ENCODE measurements at places on chromosomes 1 and 21. TPM values are rescaled to one million over a fixed set of nuclear protein-coding genes. Genes with fewer than 3 reads are reported as not detected.

- no peak for DNase-seq
These were observed 15.1 kb downstream of the ZBTB8B start for GRCh38 chr1:32480003-32480402.

- no peak for DNase-seq
These were observed 17.3 kb downstream of the POFUT2 start for GRCh38 chr21:45270306-45270821.

DNA sequence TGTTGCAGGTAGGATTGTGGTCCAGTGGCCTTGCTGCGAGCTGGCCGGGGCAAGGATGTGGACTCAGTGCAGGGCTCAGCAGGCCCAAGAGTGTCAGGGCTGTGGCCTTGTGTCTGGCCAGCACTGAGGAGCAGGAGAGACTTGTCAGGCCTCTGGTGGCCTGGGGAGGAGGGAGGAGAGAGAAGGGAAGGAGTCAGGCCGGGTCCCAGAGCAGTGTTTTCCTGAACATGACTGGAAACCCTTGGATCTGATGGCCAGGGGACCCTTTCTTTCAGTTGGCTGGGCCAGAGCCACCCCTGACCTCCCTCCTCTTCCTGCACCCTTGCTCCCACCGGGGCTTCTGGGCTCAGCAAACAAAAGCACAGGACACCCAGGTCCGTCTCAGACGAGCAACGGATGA lies 5.1 kb downstream of the IBA57 start:
- DNase-seq, result no peak

- no peak for DNase-seq
These were observed 7.1 kb upstream of the UBXN10 start for GRCh38 chr1:20178634-20179370.

GRCh38 chr1:175742790-175743459 lies 470 bp downstream of the TNR start:
- peak; percentile 85 for DNase-seq

GRCh38 chr1:32963746-32964460 lies 706 bp downstream of the RNF19B start:
- DNase-seq, result no peak

DNA sequence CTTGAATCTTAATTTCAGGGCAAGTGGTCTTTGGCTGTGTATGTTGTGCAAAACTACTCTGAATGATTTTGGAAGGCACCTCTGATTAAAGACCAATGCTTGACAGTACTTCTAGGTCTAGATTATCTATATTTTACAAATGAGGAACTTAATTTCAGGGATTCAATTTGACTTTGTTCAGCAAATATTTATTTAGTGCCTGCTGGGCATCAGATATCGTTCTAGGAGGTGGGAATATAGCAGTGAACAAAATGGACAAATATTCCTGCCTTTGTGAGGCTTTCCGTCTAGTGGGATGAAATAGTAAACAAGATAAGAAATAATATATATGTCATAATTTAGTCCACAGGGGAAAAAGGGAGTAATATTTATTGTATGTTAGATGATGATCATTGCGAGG lies 4.7 kb downstream of the ZNF326 start:
- DNase-seq, result no peak

GRCh38 chr1:18512883-18513282 lies 32.2 kb downstream of the KLHDC7A start:
- no peak for DNase-seq

GRCh38 chr1:111565079-111565478 lies 54.5 kb upstream of the RAP1A start:
- DNase-seq, result no peak

DNA sequence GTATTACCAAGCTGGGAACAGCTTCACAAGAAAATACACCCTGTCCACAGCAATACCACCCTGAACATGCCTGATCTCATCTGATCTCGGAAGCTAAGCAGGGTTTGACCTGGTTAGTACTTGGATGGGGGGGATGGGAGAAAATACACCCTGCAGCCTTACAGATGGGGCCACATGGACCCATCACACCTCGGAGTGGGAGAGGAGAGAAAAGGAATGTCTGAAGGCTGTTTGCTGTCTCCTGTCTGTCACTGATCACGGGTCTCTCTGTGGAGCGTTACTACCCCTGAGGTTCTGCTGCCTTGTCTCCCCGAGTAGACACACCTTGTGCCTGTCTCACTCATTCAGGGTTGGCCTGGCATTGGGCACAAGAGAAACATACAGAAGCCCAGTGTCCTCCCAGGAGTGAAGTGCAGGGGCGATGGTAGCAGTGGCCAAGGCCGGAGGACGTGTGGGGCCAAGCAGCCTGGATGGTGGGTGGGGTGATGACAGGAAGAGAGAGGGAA lies 48.0 kb downstream of the TEX35 start:
- no peak for DNase-seq

- DNase-seq, result no peak
These were observed 8.7 kb upstream of the NRAS start for GRCh38 chr1:114725230-114725629.

GRCh38 chr1:38139738-38140487 lies 93.3 kb upstream of the POU3F1 start:
- DNase-seq, result no peak

DNA sequence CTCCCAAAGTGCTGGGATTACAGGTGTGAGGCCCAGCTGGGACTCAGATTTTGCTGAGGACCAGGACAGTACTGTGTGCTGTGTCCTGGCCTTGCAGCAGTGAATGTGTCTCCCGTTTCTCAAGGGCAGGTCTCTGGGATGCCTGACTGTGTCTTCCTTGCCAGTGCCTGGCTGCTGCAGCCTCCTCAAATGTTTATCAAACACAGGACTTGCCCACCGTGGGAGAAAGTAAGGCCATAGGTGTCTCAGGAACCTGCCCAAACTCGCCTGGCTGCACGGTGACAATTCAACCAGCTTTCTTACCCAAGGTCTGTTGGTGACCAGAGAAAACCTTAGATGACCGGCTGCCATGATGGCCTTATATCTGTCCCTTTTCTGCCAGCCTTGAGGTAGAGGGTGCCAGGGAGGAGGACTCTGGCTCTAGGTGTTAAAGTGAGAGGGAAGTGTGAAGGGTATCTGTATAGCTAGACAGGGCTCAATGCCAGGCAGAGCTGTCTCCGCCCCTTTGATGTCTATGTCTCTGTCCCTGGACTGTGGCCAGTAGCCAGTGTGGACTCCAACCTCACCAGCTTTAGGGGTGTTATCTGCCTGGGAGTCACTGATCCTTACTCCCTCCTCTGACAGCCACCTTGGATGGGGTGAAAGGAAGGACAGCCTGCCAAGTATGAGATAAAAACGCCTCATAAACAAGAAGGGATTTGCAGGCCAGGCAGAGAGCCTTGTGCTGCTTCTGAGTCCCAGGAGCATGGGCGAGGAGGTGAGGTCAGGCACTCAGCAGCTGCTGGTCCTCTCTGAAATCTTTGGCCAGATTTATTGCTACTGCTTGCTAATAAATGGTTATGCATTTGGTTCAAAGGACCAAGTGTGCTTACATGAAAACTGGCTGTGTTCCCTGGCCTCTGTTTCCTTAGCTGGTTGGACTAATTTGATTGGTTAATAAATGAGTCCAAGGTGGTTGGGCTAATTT lies 22.3 kb downstream of the IL6R start:
- DNase-seq, result no peak

DNA sequence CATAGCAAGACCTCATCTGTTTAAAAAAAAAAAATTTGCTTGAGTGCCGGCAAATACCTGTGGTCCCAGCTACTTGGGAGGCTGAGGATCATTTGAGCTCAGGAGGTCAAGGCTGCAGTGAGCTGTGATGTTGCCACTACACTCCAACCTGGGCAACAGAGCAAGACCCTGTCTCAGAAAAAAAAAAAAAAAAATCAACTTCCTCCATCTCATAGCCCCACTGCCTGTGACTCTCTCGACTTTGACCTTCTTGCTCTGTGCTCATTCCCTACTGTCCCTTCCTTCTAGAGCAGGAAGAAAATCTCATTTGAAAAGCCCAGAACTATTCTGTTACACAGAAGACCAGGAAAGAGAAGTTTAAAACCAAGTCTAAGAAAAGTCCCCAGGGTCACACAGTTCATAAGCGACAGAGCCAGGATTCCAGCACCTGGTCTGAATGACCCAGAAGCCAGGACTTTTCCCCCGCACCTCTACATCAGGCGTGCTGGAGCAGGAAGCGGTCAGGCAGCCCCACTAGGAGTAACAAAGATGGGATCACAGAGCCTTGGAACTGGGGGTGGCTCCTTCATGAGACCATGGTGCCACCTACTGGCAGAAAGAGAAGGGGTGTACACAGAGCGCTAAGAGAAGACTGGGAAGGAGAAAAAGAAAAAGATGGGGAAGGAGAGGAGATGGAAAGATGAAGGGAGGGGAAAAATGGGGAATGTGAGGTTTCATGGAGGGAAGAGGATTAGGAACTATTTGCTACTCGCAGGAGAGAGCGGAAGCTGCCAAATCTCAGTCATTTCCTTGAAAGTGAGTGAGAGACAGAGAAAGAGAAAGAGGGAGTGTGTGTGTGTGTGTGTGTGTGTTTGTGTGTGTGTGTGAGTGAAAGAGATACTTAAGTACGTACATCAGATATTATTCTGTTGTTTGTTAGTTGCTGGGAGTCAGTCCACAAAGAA lies 3.1 kb upstream of the P3R3URF start:
- DNase-seq, result peak; percentile 92

- no peak for DNase-seq
These were observed 49.4 kb downstream of the PTPRF start for GRCh38 chr1:43580039-43580438.

DNA sequence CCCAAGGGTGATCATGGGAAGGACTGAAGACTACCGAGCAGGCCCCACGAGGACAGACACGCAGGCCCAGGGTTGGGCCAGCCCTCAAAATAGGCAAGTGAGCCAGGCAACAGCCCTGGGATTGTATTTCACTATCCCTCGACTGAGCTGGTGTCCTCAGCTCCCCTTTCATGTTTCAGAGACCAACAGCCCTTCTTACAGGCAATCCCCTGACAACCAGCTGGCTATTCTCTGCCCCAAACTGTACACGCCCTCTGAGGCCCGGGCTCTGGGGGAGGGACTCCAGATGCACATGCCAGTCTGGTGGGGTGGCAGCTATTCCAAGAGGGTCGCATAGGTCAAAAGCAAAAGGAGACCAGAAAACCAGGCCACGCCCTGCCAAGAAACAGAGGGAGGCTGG lies 243.0 kb downstream of the TOMM20 start:
- DNase-seq, result no peak

- DNase-seq, result no peak
These were observed 89.4 kb downstream of the GRIK3 start for GRCh38 chr1:36944883-36945282.

DNA sequence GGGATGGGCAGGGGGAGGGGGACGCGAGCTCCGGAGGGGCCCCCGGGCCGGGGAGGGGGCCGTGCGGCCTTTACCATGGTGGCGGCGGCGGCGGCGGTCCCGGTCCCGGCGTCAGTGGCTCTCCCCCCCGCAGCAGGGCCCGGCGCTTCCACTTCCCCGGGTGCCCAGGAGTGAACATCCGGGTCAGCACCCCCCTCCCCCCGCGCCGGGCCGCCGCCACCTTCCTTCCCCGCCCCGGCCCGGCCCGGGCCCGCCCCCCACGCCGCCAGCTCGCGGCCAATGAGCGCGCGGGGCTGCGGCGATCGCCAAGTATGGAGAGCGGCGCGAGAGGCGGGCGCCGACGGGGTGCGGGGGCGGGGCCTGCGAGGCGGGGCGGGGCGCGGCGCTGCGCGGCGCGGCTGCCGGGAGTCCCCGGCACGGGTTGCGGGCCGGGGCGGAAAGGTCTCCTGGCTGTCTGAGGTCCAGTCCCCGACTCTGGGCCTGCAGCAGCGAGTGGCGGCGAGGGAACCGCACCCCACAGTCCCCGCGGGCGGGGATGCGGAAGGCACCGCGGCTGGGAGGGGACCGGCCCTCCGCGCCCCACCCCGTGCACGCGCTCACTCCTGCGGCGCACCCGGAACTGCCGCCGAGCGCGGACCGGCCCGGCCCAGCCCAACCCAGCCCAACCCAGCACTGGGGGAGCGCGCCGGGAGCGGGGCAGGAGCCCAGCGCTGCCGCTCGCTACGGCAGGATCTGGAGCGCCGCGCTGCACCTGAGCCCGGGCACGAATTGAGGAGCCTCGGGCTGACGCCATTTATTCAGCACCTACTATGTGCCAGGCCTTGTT lies at the start of gene CAPZB:
TSS of gene CAPZB (minus strand) at position 178 of the 826 bp plus-strand sequence. CDS start at position 77, 101 bp downstream.
- DNase-seq, result peak; percentile 90

- no peak for DNase-seq
These were observed 100.3 kb downstream of the BEND5 start for GRCh38 chr1:48676376-48676775.

DNA sequence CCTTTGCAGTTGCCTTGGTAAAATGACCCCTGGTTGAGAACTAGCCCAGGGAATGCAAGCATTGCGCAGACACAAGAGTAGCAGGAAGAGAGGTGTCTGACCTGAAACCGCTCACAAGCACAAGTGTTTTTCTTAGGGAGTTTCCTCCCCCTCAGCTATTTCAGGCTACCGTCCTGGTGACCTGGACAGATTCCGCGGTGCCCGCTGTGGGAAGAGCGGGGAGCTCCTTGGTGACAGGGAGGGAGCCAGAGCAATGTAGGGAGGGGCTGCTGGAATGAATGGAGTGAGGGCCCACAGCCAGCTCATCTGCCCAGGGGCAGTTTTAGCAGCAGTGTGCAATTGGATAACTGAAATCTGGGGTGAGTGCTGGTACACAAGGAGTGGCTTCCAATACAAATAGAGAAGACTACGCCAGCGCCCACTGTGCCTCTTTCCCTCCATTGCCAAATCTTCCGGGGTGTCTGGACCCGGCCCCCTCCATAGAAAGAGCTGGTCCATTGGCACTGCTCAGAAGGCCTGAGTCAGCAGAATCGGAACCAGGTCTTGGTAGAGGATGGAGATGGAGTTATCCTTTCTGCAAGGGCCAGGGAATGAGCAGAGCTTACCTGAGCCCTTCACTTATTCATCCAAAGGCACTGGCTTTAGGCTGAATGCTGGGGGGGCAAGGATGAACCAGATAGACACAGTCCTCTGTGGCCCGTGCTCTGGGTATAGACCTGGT lies 82.8 kb downstream of the TRABD2B start:
- DNase-seq, result no peak

GRCh38 chr1:248813546-248813945 lies 12.2 kb downstream of the SH3BP5L start:
- no peak for DNase-seq

GRCh38 chr1:179951383-179952144 lies 3.0 kb upstream of the CEP350 start:
- DNase-seq, result no peak

DNA sequence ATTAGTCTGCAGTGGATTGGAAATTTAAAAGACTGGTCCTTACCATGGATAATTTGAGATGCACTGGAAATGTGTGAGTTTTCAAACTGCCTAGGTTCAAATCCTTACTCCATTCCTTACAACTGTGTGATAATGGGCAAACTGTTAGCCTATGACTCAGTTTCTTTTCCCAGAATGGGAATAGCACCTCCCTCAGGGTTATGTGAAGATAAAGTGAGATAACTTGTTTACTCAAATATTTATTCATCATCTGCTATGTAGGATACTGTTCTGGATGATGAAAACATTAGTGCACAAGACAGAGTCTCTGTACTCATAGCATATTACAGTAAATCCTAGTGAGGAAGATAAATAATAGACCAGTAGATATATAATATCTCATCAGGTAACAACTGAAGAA lies 28.6 kb downstream of the LRIG2 start:
- DNase-seq, result no peak

Gene MTOR
- 56.6 TPM for polyA plus RNA-seq

Gene HSD3B2
- 3.0 TPM for polyA plus RNA-seq

Gene TMEM200B
- 13.4 TPM for polyA plus RNA-seq

Gene DNTTIP2
- 78.9 TPM for polyA plus RNA-seq

Gene FAM229A
- polyA plus RNA-seq, result 7.8 TPM

Gene ICOSLG
- polyA plus RNA-seq, result 7.3 TPM

Gene CLDN14
- 1.6 TPM for polyA plus RNA-seq

Gene OR14K1
- not detected for polyA plus RNA-seq
